ENCODE measurements at places on chromosomes 1 and 21.

DNA sequence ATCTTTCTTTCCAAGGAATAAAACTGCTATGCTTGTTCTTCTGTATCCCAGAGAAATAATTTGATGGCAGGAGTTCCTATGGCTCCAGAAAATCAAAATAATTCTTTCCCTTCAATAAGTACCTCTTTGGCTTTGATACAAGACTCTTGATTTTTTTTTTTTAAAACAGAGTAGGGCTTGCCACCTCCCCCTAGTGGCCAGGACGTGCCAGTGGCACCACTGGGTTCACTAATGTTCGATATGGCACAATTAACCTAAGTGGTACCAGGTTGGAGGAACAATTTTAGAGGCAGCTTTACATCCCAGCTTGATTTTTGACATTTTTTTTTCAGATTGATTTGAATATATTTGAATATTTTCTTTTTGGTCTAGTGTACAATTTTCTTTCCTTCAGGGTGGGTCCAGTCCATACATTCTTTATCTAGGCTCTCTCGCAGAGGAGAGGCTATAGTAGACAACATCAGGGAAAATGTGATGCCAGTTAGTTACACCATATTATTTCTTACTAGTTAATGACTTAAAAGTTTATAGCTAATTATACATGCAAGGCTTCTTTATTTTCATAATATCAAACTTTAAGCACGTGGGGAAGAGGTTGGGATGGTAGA is 330.9 kb downstream of the S1PR1 start:
- no peak for DNase-seq

DNA sequence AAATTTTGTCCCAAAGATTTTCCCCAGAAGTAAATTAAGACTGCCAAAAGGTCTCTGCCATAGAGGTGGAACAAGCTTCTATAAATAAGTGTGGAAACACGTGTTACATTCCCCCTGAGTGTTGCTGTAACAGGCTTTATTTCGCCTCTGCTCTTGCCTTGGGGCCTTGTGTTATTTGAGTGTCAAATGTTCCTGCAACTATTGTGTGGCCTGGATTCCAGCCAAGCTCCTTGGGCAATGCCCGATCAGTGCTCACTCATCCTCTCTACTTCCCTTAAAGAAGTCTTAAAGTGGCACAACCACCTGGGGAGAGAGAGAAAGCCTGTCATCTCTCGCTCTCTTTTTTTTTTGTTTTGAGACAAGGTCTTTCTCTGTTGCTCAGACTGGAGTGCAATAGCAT is 156.7 kb downstream of the NR5A2 start:
- peak; percentile 93 for DNase-seq

DNA sequence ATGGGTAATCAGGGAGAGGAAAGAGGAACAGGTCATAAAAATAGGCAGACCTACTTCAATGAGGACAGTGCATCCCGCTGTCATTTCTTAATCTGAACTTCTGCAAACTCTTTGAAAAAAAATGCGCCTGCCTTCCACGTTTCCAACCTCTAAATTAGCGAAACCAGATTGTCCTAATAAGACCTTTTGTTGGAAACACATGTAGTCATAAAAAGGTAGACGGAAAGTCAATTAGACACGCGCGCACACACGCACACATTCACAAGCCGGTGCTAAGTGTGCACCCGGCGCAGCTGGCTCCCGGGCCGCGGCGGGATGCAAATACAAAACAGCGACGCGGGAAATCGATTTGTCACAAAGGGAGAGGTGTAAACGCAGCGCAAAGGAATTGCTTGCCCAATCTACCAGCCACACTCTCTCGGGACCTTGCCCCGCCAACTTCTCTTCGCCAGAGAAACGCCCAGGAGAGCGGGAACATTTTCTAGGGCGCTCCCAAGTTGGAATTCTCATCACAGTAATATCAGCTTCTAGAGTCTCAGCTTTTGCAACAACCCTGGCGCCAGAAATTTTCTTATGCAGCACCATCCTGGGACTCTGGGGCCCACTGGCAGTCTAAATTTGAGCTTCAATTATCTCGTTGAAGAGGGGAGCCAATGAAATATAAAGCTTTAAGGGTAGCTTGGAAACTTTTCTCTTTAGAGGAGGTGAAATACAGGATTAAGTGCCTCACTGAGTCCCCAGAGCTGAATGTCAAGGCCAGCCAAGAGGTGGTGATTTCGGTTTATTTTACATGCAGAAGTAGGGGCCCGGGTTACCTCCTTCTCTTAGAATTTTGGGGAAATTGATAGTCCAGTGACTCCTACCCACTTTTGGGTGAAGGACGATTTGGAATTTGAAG is 4.5 kb downstream of the PRRX1 start:
- DNase-seq: no peak

GRCh38 chr1:225814381-225814780 is 4.5 kb downstream of the EPHX1 start:
- DNase-seq: no peak

DNA sequence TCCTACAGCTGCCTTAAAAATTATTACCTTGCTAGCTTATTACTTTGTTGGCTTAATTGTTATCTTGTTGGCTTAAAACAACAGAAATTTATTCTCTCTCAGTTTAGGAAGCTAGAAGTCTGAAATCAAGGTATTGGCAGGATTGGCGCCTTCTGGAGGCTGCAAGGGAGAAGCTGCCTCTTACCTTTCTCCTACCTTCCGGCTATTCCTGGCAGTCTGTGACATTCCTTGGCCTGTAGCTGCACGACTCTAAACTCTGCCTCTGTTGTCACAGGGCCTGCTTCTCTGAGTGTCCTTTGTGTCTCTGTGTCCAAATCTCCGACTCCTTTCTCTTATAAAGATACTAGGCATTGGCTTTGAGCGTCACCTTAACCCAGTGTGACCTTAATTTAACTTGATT is 579.9 kb upstream of the B3GALT2 start:
- no peak for DNase-seq

GRCh38 chr21:44869781-44870747 is 3.4 kb downstream of the PTTG1IP start:
- DNase-seq: no peak

DNA sequence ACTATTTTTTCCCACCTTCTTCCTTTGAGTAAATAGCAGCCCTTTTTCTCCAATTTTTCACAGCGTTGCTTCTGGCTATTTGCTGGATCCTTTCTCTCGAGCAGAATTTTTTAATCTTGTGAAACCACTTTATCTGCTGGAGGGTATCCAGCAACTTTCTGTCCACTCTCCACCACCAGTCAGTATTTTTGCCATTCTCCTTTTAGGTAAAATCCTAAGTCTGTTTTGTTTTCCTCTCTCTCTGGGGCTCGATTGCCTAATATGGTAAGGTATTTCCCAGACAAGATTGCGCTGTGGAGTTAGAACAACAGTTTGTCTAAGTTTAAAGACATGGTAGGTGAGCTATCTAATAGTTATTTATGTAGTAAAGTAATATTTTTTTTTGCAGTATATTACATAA is 156.9 kb downstream of the PPP1R12B start:
- no peak for DNase-seq

DNA sequence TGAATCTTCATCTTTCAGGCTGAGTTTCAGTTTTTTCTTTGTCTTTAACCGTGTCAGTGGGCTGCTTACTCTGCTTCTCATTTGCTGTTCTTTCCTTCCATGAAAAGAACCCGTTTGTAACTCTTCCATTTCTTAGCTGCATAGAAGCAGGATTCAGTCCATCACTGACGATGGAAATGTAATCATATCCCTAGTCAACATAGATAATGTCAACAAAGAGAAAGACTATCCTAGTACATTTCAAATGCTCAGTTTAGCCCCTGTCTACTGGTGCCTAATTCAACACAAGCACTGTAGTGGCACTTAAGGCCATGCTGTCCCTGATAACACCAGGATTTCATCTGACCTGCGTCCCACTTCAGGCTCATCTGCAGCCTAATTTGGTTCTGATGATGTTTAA is 376 bp downstream of the GBP1 start:
- DNase-seq: no peak

DNA sequence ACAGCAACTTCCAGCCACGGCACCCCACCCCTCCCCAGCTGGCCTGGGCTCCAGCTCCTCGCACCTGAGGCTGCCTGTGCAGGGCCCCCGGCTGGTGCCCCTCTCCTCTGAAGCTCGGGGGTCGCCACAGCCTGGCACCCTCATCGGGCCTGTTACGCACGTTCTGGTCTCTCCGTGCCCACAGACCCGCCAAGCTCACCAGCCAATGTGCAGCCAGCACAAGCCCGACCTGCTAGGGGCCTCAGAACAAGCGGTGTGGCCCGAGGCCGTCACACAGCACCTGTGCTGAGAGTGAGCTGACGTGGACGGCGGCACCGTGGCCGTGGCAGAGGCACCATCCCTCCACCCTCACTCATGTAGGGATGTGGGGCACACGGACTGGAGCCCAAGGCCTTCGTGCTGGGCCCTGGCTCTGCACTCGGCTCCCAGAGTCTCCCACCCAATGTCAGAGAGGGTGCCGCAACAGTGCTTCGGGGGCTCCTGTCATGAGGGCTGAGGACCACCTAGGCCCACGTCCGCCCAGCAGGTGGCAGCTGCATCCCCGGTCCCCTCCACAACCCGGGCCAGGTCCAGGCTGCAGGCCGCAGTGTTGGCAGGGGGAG is 4.4 kb upstream of the SAMD11 start:
- no peak for DNase-seq

DNA sequence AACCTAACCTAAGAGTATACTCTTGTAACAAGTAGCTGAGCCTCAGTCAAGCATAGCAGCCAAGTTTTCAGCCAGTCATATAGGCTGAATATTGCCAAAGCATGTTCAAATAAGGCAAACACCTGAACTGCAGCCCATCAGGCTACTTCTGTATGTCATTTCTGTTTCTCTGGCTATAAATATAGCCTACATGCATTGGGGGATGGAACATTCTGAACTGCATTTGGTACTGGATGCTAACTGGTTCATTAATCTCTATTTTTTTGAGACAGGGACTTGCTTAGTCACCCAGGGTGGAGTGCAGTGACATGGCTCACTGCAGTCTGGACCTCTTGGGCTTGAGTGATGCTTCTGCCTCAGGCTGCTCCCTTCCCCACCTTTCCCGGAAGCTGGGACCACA is 37.3 kb downstream of the MAST2 start:
- no peak for DNase-seq

- no peak for DNase-seq
Measured at GRCh38 chr1:91778964-91779363, 107.0 kb downstream of the TGFBR3 start.

- DNase-seq: no peak
Measured at GRCh38 chr1:223712850-223713474, 623 bp downstream of the CAPN2 start.

DNA sequence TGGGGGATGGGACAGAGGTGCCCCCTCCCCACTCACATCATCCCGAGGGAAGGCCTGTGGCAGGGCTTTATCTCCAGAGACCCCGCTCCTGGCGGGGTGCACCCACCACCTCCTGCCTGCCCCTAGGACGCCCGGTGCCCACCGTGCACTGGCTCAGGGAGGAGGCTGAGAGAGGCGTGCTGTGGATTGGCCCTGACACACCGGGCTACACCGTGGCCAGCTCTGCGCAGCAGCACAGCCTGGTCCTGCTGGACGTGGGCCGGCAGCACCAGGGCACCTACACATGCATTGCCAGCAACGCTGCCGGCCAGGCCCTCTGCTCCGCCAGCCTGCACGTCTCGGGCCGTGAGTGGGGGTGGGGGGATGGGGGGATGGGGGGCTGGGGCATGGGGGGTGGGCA is 71.7 kb downstream of the TRIM11 start:
- no peak for DNase-seq

DNA sequence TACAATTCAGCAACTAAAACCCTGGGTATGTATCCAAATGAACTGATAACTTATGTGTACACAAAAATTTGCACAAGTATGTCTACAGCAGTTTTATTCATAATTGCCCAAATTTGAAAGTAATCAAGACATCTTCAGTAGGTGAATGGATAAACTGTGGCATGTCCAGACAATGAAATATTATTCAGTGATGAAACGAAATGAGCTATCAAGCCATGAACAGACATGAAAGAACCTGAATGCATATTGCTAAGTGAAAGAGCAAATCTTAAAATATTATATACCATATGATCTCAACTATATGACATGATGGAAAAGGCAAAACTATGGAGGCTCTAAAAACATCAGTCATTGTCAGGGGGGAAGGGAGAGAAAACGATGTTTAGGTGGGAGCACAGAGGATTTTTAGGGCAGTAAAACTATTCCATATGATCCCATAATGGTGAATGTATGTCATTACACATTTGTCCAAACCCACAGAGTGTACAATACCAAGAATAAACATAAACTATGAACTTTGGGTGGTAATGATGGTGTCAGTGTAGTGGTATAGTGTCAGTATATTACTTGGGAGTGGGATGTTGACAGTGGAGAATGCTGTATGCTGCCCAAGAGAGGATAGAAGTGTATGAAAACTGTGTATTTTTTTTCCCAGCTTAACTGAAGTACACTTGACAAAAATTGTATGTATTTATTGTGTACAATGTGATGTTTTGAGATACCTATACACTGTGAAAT is 92.8 kb upstream of the PPP2R5A start:
- no peak for DNase-seq

DNA sequence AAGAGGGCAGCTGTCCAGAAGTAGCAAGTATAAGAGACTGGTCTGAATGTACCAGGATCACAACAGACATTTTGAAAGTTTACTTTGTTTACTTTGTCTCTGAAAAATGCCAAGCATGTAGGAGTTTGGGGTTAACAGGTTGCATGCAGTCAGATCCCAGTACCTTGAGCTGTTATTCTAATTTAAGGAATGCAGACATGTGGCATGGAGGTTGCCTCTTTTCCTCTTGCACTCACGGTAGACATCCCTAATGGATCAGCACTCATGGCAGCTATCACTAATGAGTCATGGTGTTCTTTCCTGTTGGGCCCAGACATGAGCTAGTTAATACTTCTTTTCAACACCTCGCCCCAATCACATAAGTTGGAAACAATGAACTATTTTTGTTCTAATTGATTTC is 67.3 kb downstream of the GADD45A start:
- DNase-seq: no peak

- no peak for DNase-seq
Measured at GRCh38 chr21:37006486-37007291, at the start of gene RIPPLY3. Gene RIPPLY3 (plus strand): TSS chr21:37006702. CDS start chr21:37006773, 71 bp downstream.

DNA sequence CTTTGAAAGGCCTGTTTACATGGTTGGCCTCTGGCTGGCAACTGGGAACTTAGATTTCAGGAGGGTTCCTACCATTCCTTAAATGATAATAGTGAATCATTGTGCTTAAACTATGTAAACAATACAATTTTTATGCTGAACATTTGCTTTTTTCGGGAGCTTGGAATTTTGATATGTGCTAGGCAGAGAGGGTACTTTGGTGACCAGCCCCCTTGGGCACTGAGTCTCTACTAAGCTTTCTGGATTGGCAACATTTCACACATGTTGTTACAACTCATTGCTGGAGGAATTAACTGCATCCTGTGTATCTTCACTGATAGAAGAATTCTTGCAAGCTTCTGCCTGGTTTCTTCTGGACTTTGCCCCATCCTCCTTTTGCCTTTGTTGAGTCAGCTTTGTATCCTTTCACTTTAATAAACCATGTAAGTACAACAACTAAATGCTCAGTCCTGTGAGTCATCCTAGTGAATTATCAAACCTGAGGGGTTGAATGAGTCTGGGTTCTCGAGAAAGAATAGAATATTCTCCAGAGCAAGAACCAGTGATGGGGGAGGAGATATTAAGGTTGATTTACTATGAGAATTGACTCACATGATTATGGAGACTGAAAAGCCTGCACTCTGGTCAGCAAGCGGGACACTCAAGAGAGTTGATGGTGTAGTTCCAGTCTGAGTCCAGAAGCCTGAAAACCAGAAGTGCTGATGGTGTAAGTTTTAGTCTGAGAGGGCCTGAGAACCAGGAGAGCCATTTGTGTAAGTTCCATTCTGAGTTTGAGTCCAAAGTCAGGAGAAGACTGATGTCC is 3.1 kb upstream of the SLC16A4 start:
- no peak for DNase-seq

GRCh38 chr1:203520315-203520714 is 26.4 kb downstream of the OPTC start:
- no peak for DNase-seq

All from NCI-H2107 (cell line).